ENCODE measurements at places on chromosomes 12 and 14.

- DNase-seq, result no peak
Observed at GRCh38 chr12:98352218-98352811, 163.1 kb upstream of the TMPO start.

- no peak for DNase-seq
Observed at GRCh38 chr12:24929953-24930352, 18.9 kb downstream of the BCAT1 start.

DNA sequence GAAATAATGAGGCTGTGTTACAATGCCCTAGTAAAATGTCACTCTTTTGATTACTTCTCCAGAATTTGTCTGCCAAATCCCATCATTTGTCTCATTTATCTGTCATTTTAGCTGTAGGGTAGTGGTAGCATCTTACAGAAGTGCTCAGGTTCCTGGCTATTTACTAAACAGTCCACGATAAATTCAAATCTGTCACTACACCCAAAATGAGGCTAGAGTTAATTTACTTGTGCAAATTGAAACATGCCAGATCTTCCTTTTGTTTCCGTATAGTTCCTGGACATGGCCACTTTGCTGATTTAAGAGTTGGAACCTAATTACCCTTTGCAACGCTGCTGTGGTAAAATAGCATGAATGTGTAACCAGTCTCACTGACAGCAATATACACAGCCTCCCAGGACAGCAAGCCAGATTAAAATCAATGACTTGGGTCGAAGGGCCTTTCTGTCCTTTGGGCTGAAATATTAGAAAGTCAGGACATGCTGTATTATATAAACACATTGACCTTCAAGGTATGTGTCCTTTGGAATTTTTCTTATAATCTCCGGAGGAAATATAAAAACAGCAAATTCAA lies 485.4 kb downstream of the MDGA2 start:
- DNase-seq, result no peak

DNA sequence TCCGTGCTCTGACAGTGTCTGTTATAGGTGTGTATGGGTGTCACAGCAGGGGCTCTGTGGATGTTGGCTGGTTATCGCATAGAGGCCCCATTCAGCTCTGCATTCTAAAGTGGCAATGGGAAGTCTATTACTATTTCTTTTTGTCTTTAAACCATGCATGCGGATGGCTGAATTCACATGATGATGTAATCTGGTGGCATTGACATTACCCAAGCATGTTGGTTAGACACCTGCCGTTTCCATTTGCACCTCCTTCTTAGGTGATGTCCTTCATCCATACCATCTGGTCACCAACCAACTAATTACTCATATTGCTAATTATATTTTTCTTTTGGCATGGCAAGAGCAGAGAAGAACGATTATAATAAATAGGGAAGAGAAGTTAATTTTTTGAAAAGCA lies 270.8 kb upstream of the RGS6 start:
- no peak for DNase-seq

DNA sequence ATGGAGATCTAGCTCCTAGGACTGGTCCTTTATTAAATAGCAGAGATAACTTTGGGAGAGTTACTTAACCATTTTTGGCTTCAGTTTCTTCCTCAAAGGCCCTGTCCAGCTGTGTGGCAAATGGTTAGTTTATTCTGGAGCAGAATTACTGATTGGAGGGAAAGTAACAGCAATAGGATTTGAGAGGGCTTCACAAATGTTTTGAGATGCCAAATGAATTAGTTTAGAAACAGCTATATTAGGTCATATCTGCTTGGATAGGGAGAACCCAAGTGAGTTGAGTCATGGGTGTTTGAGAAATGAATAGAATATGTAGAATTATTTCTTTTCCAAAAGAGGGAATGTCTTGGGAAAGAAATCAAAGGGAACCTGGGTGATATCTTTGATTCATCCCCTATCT lies 17.5 kb downstream of the RASSF3 start:
- DNase-seq, result no peak

GRCh38 chr12:58537278-58537677 lies 383.0 kb downstream of the LRIG3 start:
- DNase-seq, result no peak

DNA sequence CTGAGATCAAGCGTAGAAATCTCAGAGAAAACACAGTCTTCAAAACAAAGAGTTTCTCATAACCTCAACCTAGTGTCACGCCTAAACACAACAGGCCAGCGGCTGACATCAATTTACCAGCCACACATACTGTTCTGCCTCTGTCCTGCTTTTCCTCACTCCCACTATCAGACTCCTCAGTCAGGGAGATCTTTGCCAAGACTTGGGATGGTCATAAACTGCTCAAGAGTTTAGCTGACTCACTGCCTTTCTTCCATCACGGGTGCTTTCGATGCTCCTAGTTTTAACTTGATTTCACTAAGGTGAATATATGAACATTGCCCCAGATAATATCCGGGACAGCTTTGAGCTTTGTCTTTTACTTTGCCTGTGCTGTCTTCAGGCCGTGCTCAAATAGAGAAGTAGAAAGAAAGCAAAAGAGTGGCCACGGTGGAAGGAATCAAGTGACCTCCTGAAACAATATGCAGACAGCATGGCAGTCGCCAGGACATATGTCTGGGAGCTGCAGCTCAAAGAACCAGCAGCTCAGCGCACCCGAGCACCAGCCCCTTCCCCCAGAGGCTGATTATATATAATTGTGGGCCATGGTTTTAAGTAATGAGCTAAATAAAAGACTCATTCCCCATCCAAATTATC lies 12.1 kb downstream of the MDM1 start:
- no peak for DNase-seq

- no peak for DNase-seq
Observed at GRCh38 chr14:90278199-90279175, 22.1 kb downstream of the PSMC1 start.

DNA sequence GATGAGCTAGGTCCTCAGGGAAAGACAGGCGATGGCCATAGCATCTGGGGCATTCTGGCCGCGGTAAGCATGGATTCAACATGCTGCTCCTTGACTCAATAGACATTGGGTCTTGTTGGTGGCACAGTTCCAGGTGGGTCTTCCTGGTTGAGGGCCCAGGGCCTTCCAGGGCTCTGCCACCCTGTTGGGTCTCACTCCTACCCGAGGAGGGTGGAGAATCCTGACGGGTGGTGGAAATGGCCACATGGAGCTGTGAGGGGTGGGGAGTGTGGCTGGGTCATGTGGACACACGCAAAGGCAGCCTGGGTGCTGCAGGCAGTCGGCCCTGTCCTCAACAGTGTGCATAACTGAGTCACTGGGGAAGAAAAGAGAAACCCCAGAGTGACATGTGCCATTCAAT lies 148.1 kb downstream of the KIF26A start:
- DNase-seq, result no peak

GRCh38 chr12:54035568-54036264 lies 2.9 kb downstream of the HOXC5 start:
- DNase-seq, result no peak

- no peak for DNase-seq
Observed at GRCh38 chr12:121520586-121521086, 60.2 kb downstream of the KDM2B start.

DNA sequence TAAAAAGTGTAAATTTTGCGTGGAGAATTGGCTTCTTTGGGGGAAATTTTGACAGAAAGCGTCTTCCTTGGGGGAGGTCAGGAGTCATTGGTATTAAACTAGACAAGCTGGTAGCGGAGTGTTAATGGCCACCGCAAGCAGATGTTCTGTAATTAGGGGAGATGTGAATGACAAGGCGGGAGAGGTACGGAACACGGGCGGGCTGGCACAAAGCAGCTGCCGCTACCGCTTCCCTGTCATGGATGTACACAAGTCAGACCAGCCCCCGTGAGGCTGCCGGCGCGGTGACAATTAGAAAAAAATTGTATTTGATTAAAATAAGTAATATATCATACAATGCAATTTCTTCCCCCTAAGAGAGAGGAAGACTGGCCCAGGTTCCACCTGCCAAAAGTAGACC lies 501.6 kb downstream of the VRK1 start:
- DNase-seq, result no peak

GRCh38 chr12:22286569-22286968 lies 47.9 kb downstream of the ST8SIA1 start:
- no peak for DNase-seq

GRCh38 chr14:56676042-56676441 lies 96.4 kb downstream of the TMEM260 start:
- no peak for DNase-seq

DNA sequence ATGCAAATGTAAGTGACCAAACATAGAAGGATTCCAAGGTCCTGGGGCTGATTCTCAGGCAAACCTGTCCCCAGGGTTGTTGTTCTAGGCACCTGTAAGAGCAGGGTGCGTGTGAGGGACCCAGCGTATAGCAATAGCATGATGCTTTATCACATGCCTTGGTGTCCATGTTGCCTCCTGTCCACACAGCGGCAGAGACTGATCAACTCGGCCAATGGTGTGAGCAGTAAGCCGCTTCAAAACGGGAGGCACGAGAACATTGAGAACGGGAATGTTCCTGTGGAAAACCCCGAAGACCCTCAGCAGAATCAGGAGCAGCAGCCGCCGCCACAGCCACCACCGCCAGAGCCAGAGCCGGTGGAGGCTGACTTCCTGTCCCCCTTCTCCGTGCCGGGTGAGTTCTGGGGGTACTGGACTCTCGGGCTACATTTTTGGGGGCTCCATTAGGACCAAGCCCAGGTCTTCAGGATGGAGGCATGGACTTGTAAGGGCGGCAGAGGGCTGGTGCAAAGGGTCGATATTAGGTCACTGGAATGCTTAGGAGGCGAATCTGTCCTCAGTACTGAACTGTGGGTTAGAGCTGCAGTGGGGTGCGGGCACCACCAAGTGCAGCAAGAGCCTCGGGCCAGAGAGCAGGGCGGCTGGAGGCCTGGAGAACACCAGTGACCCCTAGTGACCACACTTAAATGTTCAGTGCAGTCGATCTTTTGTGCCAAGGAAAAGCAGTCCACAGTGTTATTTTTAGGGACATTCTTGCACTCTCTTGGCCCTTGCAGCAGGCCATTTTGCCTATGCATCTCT lies 57.2 kb upstream of the RIN3 start:
- DNase-seq, result no peak

DNA sequence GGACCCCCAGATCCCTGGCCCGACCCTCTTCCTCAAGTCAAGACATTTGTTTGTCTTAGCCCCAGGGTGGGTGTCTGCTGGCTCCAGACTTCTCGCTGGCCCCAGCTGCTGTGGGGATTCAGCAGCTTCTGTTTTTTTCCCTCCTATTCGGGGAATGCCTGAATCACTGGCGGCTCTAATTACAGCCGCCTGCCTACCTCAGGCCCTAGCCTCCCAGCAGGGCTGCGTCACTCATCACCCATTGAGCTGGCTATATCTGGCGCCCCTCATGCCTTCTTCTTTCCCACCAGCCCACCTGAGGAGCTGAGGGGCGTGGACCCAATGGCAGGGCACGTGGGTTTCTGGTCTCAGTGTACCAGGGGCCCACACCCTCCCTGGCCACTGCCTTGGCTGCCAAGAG lies 10.1 kb downstream of the KRT80 start:
- no peak for DNase-seq

DNA sequence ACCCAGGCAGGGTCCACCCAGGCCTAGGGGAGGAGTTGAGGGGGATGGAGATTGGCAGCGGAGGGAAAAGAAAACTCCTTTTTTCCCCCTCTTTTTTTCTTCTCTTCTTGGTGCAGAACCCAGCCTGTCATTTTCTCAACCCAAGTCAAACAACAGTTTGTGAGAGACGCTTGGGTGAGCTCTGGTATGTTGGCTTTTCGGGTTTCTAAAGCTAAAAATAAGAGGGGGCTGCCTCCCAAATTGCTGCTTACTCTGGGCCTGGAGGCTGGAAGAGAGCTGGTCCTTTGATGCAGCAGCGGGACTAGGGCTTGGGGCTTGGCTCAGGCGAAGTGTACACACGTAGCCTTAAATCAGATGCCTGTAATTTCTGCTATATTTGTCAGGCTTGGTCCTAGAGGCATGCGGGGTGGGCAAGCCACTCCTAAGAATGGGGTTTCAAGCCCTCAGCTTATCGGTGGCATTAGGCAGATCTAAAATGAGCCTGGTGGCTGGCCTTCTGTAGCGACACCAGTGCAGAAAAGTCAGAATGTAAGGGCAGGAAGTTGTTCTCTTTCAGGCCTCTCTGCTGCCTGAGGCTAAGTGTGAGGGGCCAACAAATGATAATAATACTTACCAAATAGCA lies 816 bp upstream of the SLC8A3 start:
- no peak for DNase-seq

DNA sequence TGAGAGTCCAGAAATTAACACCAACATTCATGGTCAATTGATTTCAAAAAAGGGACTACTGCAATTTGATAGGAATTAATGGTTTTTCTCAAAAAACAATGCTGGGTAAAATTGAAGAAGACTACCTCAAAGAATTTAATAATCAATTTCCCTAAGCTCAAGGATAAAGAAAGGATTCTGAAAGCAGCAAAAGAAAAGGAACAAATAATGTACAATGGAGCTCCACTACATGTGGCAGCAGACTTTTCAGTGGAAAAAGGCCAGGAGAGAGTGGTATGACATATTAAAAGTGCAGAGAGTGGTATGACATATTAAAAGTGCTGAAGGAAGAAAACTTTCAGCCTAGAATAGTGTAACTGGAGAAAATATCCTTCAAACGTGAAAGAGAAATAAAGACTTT lies 15.6 kb upstream of the TAS2R43 start:
- DNase-seq, result no peak

DNA sequence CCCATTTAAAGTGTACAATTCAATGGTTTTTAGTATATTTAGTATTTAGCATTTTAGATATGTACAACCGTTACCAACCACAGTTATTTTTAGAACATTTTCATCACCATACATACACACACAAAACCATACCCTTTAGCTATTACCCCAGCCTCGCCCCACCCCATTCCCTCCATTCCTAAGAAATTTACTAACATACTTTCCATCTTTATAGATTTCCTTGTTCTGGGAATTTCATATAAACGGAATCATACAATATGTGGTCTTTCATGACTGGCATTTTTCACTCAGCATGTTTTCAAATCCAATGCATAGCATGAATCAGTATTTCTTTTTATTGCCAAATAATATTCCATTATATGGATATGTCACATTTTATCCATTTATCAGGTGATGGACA lies 101.5 kb downstream of the TAOK3 start:
- DNase-seq, result no peak

- no peak for DNase-seq
Observed at GRCh38 chr12:16789204-16789790, 183.3 kb upstream of the LMO3 start.

DNA sequence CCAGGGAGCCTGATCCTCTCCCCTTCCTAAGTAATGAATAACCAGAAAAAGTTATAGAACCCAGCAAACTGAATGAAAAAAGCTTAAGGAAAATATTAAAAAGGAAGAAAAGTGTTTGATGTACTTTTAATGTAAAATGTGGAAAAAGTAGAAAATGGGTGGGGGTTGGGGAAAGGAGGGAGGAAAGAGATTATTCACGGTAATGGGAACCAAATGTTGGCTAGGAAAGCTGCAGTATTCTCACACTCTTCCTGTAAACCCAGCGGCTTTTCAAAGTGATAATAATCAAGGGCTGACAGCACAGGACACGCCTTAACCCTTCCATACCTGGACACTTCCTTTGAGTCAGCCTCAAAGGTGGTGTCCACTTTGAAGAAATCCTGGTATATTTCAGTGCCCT lies 139.2 kb downstream of the TGFB3 start:
- no peak for DNase-seq

DNA sequence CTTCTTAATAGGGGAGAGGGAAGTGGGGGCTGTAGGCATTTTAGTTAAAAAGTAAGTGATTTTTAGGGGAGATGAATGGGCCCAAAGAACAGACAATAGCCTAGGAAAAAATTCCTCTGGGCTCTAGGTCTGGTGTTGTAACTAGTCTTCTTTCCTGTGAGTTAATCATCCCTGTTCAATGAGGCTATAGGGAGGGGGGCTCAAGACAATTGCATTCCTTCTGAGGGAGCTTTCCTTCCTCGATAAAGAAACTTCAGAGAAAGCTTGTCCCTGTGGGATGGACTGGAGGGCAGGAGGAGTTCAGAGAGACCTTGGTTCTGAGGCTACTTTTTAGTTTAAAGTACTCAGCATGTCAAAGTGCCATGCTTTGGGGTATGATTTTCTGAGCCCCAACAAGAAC lies 127.2 kb downstream of the BBS10 start:
- DNase-seq, result no peak

Data from stimulated activated CD4-positive, alpha-beta T cell treated with anti-CD3 and anti-CD28 coated beads, Interleukin-4, amount 100 ng/mL, for 1 hour (primary cell).